ENCODE measurements at places on chromosomes 2 and 18.

DNA sequence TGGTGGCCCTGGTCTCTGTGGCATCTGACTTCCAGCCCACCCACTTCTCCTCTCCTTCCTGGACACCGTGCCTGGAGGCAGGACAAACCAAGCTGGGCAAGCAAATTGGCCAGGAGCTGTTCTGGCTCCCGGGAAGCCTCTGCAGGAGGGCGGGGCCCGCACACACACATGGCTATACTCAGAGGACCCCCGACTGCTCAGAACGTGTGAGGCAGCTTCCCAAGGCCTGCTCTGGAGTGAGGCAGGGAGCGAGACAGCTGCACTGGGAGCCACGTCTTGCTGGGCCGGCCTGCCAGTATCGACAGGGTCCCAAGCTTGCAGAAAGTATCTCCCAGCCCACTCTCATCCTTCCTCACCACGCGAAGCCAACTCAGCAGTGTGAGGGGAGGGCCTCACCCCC, 257.3 kb downstream of the TWIST2 start:
- no peak for DNase-seq

DNA sequence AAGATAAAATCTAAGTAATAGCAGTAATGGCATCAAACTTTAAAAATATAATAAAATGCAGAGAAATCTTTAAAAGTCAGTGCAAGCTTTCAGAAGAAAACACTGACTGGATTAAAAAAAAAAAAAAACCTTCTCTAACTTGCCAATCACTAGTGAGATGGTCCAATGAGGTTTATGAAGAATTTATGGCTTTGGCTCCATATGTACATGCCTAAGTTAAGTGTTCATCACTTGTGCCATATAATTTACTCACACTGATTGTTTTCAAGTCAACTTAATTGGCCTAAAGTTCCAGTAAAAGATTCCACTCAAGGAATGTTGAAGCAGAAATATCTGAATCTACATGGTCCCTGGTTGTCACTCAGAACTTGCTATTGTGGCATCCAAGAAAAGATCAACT, 40.7 kb upstream of the RAB27B start:
- no peak for DNase-seq

DNA sequence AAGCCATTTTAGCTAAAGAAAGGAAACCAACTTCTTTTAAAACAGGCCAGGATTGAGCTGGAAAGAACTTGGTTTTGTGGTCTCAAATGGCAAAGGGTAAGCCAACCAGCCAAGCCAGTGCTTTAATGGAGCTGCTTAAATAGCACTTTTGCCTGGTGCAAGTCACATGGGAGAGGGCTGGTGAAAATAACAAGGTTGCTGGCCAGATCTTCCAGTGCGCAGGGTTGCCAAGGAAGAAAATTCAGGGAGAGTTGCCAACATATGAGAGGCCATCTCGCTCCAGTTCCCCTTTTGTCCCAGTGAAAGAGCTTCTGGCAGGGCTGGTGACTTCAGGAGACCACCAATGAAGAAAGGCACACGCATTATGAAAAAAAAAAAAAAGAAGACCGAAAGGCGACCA, 57.3 kb downstream of the IRS1 start:
- DNase-seq, result no peak

DNA sequence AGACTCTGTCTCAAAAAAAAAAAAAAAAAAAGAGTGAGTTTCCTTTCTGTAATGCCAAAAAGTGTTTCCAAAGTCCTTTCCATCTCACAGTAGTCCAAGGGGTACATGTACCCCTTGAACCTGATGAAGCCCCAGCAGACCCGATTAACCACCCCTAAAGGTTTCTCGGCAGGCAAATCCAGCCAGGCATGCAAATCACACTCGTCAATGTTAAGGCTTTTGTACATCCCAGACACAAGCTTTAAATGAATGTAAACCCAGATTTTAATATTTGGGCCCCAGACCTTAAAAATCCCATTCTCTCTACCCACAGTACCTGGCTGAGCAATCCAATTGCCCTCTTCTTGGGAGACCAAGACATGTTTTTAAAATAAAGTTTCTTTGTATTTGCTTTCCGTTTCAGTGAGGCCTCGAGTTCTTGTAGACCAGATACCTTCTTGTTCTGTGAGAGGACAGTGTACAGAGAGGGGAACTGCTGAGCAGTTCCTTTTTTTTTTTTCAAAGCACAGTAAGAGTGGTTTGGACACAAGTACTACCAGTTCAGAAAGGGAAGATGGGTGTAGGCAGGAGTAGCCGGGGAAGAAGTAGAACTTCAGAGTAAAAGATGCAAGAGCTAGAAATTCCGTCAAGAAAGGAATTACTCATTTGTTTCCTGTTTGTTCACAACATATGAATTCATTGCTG, at the start of gene NLRC4:
TSS of gene NLRC4 (minus strand) at position 465 of the 684 bp plus-strand sequence. CDS start 8,111 bp downstream, outside the sequence.
- DNase-seq, result no peak

DNA sequence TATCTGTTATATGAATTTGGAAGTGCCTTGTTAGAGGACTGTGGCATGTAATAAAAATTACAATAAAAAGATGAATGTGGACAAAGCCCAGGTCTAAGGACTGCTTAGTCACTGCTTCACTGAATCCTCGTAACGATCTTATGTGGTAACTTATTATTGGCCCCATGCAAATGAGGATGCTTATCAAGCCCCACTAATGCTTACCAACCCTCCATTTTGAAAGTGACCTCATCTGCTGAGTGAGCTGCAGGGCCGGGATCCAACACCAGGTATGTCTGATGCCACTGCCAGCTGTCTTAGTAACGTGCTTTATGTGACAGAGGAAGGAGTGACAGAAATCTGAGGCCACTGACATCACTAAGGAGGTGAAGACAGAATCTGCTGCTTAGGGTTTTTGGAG, 65.3 kb upstream of the CCDC85A start:
- DNase-seq, result no peak

- no peak for DNase-seq
Observed at GRCh38 chr2:215933151-215933550, 80.2 kb downstream of the MREG start.

GRCh38 chr18:41162191-41162590, 792.8 kb upstream of the PIK3C3 start:
- no peak for DNase-seq

GRCh38 chr2:128734521-128735295, 416.0 kb upstream of the HS6ST1 start:
- no peak for DNase-seq

DNA sequence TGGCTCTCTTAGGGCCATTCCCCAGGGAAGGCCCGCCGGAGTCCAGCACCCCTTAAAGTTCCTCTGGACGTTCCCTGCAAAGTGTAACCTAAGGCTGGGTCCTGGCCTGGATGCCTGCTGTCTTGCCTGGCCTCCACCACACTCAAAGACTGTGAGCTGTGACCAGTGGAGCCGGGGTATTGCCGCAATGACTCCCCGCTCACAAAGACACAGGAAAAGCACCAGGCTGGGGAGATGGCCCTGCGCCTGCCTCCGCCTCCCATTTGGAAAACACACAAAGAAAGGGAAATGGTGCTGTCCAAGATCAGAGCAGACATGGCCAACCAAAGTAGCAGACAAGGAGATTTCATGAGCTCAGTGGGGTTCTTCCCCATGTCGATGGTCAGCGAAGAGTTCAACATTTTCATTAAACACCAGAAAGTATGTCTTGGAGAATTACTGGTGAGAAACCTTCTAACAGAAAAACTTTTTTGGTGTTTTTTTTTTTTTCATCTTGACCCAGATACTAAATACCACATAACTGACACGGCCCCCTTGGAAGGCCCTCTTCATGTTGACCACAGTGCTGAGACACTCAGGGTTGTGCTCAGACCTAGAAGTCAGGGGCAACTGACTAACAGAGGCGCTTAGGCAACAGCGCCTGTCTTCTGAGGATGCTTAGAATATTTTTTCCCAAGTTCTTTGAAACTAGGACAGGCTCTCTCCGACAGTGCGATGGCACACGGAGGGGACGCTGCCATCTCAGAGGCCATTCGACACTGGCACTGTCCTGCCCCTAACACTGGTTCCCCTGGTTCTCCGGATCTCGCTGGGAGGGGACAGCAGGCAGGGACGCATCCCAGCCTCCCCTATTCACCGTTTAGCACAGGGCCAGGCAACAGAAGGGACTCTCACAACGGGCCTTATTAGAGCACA, 226.4 kb upstream of the ID2 start:
- DNase-seq, result no peak

- DNase-seq, result no peak
Observed at GRCh38 chr18:8752329-8752728, 47.0 kb downstream of the MTCL1 start.

DNA sequence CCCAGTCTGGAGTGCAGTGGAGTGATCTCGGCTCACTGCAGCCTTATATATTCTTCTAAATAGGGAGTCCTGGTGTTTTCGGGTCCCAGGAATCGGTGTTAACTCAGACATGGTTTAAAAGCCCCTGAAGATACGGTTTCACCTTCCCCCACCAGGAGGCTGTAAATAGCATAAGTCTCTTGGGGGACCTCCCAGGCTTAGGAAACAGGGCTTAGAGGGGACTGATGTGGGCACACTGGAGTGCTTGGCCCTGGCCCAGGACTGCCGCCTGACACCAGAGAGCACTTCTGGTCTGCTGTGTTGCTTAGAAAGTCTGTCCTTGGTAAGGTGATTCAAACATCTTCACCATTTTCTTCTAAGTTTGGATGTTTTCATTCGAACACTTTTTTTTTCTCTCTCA, 39.7 kb upstream of the MAP4K4 start:
- DNase-seq, result no peak

DNA sequence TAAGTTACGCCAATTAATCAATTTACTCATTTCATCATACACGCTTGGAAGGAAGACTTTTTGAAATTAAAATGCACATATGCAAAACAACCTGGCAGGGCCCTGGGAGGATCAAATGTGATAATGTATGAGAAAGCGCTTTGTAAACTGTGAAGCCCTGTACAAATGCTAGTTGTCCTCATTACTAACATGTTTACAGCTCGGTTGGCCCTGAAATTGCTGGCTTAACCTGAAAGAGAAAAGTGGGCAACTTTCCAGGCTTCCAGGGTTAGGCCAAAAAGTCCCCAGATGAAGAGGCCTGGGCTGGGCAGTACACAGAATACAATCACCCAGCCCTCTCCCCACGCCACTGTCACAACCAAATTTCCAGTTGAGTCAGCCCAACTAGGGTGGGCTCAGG, 60.2 kb downstream of the DNMT3A start:
- DNase-seq, result no peak

DNA sequence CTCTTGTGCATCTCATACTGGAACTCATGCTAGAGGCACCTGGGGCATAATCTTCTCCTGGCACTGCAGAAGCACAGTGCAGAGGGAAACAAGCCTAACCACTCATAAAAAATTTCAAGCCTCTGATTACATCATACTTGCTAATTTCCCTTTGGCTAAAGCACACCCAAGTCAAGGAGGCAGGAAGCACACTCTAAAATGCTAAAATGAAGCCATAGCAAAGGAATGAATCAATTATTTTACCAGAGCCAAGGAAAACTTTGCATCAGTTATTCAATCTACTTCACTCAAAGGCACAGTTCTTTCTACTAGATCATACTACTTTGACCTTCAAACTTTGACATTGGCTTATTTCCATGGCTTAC, 79.6 kb upstream of the SPOPL start:
- DNase-seq, result no peak

DNA sequence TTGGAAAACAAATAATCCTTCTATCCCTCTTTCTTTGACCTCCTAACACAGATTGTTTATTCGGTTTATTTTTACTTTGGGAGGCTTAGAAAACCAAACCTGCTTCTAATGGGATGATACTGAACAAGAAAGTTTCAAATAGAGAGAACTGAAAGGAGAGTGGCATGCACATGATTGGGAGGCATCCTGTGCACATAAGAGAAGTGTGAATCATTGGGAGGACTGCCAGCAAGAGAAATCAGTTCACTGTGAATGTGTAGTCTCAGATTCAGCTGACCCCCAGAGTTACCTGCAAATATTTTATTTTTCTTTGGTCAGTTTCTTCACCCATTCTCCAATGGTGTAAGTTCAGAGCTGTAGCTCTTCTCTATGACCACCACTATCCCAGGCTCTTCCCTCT, 1363.2 kb upstream of the ACVR2A start:
- no peak for DNase-seq

DNA sequence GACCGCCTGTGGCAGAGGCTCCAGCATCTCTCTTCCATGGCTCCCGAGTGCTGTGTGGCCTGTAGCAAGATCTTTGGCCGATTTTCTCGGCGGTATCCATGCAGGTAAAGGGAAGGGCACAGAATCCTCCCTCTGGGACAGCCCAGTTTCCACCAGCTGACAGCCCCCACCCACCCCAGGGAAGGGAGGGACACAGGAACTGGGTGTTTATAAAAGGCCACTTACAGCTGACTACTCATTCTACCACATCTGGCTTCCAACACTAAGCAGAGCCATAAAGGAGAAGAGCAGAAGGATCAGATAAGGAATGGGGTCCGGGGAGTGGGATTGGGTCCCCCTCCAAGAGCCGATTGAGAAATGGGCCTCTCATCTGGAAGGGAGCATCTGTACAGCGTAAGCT, 20.2 kb downstream of the RUFY4 start:
- DNase-seq, result no peak

All from stimulated activated CD4-positive, alpha-beta T cell treated with anti-CD3 and anti-CD28 coated beads, TNF-alpha, amount 100 ng/mL, for 24 hours (primary cell).